Esophagus squamous epithelium (tissue), 5 donors: ENCODE measurements at places on chromosomes 2 and 18.

DNA sequence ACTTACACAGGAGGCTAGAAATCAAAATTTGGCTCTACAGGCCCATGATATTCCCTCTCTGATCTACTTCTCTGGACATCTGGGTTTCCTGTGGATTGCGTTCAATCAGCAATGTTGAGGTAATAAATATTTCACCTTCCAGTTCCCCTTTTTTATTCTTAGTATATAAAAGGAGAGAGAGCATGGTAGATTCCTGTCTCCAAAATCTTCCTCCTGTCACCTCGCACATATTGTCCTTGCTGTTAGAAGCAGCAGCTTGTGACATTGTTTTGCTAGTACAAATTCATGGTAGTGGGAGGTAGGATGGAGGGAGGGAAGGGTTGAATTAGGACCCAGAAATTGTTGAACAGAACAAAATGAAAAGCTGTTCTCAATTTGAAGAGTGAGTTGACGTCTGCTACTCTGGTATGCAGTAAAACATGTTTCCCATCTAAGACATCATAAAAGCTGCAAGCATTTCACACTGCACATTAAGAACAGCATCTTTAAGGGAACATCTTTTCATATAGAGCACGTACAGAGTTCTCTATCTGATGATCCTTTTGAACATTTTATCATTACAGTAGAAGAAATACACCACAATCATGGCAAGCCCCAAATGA is 156.4 kb downstream of the RDH14 start:
- DNase-seq: no peak

DNA sequence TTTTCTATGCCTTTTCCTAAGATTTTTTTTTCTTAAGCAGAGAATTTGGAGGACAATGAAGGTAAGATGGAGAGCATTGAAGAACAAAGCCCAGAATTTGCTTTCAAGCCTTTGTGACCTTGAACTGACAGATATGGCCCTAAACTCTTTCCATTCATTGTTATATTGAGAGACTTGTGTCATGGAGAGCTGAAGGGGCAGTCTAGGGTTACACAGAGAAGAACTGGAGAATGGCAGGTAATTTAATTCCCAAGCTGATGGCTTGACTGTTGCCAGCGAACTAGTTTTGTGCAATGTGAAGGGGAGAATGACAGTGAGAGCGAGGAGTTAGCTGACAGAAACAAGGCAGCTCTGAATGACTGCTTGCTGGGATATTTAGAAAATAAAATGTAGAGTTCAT is 1344.2 kb downstream of the LRP1B start:
- DNase-seq: no peak

DNA sequence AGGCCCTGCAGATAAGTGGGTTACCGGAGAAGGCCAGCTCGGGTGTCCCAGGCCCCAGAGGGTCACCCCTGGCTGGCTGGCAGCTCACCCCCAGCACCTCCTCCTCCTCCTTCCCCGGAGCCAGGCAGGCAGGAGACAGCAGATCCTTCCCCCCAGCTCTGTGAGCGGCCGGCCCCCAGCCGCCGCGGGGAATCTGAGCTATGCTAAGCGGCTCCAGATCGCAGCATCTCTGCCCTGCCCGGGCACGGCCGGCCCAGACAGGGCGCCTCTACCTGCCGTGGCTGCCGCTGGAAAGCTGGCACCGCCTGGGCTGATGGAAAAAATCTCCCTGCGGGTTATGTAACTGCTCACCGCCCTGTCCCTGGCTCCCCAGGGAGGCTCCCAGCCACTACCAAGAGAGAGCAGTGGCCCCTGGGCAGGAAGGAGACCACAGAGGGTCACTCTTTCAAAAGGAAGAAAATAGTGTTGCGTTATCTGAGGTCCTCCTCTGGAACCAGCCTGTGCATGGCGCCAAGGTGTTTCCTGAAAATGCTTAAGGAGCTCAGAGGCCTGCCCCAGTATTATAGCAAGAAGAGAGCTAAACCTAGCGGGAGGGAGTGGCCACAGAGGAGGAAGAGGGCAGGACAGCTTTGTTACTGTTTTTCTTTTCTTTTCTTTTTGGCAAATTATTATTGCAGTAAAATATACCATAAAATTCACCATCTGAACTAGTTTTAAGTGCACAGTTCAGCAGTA is 179.0 kb downstream of the SMAD7 start:
- DNase-seq: no peak

DNA sequence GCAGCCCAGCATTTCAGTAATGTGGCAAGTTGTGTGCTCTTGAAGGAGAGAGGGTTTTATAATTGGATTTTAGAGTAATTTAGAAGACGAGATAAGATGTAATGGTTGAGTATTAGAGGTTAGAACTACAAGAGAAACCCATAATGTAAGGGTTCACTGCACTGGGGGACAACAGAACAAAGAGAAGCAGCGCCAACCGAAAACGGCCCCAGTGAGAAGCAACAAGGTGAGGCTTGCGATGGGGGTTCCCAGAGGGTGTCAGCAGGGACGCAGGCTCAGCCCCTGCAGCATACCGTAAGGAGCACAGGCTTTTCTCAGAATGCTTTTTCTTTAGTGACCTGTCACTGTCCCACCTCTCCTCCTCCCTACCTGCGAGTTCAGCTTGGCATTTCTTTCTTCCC is 183.9 kb upstream of the ETAA1 start:
- no peak for DNase-seq

DNA sequence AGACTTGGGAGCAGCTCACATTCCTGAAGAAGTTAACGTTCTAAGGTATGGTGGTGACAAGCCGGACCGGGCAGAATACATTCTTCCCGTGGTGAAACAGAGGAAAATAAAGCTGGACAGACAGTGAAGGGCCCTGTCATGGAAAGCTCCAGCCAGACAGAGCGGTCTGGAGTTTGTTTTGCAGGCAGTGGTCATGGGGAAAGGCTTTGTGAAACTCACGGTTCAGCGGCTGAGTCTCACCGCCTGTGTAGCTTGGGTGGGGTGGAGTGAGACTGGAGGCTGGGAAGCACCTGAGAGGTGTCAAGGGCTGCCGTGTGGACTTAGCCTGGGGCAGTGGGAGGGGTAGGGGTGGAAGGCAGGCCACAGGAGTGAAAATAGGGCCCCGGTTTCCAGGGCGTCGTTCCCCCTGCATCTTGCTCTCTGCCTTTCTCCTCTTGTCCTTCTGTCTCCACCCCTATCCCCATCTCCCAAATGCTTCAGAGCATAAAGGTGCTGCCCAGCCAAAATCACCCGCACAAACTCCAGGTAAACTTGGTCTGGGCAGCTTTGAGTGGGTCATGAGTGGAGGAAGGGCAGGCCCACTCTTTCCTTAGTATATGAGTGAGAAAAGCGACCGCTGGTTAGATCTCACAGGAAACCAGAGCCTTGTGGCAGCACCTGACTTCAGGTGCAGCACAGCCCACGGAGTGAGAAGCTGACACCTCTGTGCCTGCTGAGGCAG is 11.4 kb upstream of the SLC20A1 start:
- DNase-seq: no peak

DNA sequence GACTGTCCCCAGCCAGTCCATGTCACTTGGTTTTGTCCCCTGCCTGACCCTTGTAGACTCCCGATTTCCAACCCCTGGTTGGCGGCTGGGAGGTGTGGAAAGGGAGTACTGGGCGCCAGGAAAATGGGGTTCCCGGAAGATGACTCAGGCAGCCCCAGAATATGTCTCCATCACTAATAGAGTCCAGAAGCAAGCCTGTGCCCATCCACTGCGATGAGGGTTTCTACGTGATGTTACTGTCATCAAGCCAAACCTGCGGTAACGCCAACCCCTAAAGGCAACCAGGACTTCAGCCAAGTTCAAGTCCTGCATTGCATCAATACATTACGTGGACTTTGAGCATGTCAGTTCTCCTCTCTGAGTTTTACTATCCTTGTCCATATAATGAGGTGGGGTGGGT is 62.0 kb upstream of the TAF1B start:
- DNase-seq: no peak

GRCh38 chr2:222264791-222265320 is 33.9 kb downstream of the PAX3 start:
- no peak for DNase-seq

DNA sequence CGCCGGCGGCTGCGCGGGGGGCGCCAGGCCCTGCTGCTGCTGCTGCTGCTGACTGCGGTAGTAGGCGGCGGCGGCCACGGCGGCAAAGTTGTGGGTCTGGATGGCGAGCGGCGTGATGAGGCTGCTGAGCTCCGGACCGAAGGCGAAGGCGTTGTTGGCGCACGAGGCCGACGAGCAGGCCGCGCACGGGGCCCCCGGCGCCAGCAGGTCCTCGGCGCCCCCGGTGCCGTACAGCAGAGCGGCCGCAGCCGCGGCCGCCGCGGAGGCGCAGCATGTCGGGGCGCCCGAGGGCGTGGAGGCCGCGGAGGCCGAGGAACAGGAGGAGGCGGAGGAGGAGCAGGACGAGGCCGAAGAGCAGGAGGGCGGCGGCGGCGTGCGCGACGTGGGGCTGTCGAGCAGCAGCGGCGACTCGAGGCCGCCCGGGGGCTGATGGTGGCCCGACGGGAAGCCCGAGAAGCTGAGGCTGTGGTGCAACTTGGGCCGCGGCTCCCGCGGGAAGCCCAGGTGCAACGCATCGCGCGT is 1.8 kb downstream of the ZFP36L2 start:
- DNase-seq: no peak

- no peak for DNase-seq
These were observed 56.8 kb upstream of the TTN start for GRCh38 chr2:178863856-178864620.

DNA sequence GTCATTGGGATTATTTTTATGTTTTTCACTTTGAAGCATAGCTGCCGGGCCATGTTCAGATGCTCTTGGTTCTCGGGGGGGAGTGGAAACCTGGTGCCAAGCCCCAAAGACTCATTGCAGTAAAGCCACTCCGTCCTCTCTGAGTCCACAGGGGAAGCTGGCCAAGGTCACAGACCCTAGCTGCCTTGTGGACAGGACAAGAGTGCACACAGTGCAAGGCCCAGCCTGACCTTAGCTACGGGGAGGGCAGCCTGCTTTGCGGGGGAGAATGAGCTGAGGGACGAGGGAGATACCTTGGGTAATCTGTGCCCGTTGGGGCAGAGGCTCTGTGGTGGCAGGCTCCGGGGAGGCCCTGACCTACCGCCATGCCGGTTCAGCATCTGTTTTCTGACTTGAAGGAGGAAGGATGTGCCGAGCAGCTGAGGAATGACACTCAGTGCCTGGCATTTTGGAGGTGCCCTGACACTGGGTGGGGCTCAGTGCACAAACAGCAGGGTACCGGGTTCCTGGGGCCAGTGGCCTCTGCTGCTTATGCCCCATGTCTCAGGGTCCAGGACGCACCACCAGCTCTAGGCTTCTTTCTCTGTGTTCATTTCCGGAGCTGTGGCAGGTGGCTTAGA is 87.2 kb downstream of the STPG4 start:
- no peak for DNase-seq

DNA sequence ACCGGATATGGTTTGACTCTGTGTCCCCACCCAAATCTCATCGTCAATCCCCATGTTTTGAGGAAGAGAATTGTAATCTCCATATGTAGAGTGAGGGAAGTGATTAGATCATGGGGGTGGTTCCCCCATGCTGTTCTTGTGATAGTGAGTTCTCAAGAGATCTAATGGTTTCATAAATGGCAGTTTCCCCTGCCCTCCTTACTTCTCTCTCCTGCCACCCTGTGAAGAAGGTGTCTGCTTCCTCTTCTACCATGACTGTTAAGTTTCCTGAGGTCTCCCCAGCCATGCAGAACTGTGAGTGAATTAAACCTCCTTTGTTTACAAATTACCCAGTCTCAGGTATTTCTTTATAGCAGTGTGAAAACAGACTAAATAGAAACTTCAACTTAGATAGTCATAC is 69.5 kb downstream of the SESTD1 start:
- no peak for DNase-seq

DNA sequence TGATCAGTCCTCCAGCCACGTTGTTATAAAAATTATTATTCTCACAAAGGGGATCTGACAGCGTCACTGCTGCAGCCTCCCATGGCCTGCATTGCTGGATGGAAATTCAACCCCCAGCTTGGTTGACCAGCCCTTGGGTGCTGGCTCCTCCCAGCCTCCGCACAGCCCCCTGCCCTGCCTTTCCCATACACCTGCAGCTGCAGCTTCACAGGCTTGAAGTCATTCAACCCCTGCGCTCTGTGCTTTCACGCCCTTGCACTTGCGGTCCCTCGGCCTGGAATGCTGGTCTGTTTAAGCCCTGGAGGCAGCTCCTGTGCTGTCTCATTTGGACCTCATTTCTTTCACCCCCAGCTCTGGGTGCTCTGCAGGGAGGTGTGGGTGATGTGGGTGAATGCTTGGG is 860 bp upstream of the CD8A start:
- DNase-seq: no peak

GRCh38 chr18:70411307-70411706 is 122.5 kb downstream of the SOCS6 start:
- DNase-seq: no peak

DNA sequence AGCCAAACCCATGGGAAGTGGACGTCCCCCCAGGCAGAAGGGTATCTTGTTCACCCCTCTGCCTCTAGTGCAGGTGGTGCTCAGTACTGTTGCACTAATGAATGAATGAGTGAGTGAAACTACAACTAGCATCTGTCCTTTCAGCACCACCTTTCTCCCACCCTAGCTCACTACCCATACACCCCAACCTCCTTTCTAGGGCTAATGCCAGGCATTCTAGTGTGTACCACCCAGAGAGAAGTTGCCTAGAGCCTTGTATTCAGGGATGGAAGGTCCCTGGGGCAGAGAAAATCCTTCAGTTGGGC is 22.5 kb downstream of the CCT7 start:
- DNase-seq: no peak

GRCh38 chr2:217231724-217232123 is 371.9 kb upstream of the TNP1 start:
- no peak for DNase-seq

DNA sequence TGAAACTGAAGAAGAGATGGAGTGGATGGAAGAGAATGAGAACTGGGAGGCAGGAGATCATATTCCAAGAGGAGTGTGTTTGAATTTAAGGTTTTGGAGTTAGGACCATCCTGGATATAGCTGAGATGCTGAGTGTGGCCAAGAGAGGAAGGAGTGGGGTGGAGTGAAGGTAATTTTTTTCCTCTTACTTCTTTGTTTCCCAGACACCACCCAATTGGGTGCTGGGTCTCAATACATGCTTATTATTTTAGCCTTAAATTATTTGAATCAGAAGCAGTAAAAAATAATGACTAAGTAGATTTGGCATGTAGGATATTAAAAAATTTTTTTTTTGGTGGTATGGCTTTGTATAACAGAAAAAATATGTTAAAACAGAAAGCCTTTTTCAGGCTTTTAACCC is 39.3 kb downstream of the PMAIP1 start:
- no peak for DNase-seq

DNA sequence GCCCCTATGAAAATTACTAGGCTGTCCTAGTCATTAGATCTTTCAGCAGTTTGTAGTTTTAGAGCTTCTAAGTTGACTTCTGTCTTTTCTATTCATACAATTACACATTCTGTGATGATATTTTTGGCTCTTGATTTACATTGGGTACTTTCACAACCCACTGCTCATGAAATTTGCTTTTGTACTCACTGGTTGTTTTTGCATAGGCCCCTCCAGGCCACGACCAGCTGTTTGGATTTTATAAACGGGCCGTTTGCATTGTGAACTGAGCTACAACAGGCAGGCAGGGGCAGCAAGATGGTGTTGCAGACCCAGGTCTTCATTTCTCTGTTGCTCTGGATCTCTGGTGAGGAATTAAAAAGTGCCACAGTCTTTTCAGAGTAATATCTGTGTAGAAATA is 193.8 kb downstream of the RPIA start:
- no peak for DNase-seq

GRCh38 chr2:75098856-75099255 is 100.5 kb downstream of the TACR1 start:
- no peak for DNase-seq
